ENCODE measurements at places on chromosomes 2 and 18.

DNA sequence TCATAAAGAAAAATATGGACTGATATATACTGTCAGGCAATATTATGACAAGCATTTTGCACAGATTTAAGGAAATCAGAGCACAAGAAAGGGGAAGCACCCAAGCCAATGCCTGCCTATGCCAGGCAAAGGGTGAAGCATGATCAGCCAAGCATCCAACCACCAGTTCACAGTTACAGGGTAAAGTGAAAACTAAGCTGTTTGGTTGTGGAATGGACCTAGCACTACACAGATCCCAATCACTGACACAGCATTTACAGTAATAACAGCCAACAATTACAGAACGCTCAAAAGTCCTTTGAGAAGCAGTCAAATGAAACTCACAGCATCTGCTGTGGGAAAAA lies 90.3 kb downstream of the SP3 start:
- DNase-seq: no peak

DNA sequence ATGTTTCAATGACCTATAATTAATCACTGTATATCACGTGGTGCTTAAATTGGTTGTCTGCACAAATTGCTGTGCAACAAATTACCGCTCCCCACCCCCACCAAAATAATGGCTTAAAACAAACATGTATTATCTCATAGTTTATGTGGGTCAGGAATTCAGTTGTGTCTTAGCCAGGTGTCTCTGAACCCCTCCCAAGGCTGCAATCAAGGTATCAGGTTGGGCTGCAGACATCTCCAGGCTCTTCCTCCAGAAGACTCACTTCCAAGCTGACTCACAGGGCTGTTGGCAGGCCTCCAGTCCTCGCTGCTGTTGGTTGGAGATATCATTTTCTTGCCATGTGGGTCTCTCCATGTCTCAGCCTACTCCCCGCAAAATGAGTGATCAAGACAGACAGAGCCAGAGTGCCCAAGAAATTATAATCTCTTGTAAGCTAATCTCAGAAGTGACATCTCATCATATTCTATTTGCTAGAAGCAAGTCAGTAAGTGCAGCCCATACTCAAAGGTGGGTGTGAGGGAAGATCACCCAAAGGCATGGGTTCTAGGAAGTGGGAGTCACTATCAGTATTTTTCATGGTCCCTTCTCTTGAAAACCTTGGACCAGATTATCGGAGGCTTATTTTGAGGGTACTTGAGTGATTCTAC lies 38.4 kb downstream of the SPC25 start:
- no peak for DNase-seq

DNA sequence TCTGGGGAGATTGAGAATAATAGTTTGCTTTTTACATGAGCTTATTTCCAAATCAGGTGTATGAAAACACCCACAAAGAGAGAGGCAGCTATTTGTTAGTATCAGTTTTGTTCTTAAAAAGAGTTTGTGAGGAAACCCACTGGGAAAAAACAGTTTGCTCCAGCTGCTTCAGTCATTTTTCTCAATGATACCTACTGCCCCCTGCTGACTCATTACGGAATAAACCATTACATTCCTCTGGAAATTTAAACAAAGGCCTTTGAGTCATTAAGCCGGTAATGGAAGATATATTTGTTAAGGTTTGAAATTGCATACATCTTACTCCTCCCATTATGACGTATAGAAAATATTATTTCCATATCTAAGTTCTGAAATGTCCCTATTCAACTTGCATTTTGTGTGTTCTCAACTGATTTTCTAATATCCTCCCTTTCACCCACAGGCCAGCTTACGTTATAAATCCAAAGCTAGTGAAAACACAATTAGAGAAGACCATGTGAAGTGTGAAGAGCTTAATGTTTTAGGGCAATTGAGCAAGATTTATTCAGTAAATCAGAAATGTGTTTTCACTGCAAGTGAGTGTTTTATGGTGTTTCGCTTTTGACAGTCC lies 761.6 kb downstream of the DSC3 start:
- no peak for DNase-seq

DNA sequence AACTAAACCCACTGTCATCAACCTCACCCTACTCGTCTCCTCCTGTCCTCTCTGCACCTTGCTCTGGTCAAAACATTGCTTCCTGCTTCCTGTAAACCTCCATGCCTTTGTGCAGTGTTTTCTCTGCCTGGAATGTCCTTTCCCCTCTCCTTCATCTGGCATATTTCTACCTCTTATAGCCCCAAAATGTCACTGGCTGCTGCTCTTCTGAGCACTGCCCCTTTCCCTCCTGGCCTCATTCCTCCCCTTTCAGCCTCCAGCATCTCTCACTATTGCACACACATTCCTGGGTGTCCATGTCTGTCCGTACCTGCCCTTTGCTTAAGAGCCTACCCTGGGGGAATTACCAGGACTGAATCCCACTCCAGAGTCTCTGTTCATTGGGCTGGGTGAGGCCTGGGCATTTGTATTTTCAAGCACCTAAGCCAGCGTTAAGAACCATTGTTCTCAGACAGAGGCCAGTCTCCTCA lies 84.9 kb downstream of the MOGAT1 start:
- no peak for DNase-seq

DNA sequence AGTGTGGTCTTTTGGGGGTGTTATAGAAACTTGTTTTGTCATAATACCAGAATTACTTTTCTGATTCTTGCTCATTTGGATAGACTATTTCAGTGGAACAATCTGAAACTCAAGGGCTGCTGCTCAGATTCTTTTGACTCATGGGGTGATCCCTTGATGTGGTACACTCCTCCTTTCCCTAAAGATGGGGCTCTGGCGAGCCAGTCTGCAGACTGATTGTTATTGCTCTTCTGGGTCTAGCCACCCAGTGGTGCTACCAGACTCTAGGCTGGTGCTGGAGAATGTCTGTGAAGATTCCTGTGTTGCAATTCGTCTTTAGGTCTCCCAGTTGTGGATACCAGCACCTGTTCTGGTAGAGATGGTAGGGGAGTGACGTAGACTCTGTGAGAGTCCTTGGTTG lies 4.2 kb upstream of the MARS2 start:
- no peak for DNase-seq

All from stimulated activated CD8-positive, alpha-beta memory T cell treated with anti-CD3 and anti-CD28 coated beads, Interleukin-7, amount 100 ng/mL, for 1 hour (primary cell).